ENCODE measurements at places on chromosomes 12 and 14.

DNA sequence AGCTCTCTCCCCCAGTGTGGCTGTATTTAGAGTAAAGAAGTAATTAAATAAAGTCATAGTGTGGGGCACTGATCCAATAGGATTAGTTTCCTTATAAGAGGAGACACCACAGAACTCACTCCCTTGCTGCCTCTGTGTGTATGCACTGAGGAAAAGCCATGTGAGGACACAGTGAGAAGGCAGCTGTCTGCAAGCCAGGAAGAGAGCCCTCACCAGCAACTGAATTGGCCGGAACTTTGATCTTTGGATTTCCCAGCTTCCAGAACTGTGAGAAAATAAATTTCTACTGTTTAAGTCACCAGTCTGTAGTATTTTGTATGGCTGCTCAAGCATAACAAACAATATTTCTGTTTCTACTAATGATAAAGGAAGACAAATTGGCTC lies 368.7 kb upstream of the PRICKLE1 start:
- no peak for DNase-seq

- no peak for DNase-seq
Measured at GRCh38 chr12:1858456-1858855, 38.1 kb downstream of the LRTM2 start.

GRCh38 chr14:105531088-105531893 lies 4.9 kb downstream of the TMEM121 start:
- DNase-seq, result no peak

- no peak for DNase-seq
Measured at GRCh38 chr14:50937325-50937724, 7.0 kb downstream of the PYGL start.

GRCh38 chr12:133180669-133181068 lies 626 bp upstream of the ZNF268 start:
- no peak for DNase-seq

DNA sequence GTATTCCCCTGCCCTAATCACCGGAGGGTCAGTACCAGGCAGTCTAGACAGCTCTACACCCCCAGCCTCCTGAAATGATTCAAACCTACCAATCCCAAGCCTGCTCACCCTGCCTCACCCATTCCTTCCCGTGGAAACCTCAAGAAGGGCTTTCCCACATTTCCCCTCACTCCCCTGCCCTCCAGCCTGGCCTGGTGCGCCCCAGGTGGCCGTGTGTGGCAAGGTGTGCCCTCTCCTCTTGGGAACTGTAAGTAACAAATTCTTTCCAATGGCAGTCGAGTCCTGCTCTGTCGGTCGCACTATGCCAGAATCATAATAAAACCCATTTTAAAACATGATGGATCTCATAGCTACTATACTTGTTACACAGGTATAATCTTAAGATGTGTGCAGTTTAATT lies 13.9 kb upstream of the DEGS2 start:
- DNase-seq, result no peak

GRCh38 chr14:48726080-48726642 lies 860.0 kb downstream of the RPS29 start:
- DNase-seq, result no peak

- no peak for DNase-seq
Measured at GRCh38 chr12:114415525-114415868, 9.6 kb upstream of the TBX5 start.

DNA sequence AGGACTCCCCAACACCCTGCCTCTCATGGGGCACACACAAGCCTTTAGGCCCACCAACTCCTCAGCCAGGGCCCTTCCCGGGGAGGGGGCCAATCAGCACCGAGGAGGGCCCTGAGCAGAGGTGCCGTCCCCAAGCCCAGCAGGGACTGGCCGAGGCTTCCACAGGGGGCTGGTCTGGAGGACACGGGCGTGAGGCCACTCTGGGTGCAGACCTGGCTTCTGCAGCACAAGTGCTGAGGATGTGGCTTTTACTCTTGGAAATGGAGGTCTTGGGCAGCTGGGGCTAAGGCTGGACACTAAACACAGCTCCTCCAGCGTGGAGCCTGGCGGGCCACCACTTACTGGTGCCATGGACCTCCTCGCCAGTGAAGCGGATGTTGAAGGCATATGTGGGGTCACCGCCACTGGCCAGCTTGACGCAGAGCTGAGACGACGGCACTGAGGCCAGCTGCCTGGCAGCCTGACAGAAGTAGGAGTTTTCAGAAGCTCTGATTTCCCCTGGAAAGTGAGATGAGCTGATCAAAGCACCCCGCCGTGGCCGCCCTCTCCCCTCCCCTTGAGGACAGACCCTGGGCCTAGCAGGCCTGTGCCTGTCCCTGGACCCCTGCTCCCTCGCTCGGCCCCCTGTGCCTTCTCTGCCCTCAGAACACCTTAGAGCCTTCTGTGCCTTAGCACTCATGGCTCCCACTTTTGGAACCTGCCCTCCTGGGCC lies 44.0 kb downstream of the TRAFD1 start:
- no peak for DNase-seq

GRCh38 chr12:110289044-110289710 lies 8.1 kb downstream of the ATP2A2 start:
- DNase-seq, result no peak

GRCh38 chr12:109983432-109984142 lies 12.6 kb downstream of the GIT2 start:
- no peak for DNase-seq

DNA sequence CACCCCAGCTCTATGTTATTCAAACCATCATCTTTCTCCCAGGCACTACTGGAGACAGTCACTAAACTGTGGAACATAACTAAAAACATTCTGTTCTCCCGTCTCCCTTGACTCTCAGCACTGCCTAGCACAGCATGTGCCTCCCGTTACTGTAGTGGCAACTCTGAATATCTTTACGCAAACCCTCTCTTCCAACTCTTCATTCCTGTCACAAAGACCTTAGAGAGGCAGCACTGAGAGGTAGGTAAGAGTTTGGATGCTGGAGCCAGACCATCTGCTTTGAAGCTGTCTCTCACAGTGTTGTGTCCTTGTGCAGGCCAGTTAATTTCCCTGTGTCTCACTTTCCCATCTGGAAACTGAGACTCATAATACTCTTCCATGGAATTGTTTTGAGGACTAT lies 108.1 kb downstream of the DIP2B start:
- no peak for DNase-seq

DNA sequence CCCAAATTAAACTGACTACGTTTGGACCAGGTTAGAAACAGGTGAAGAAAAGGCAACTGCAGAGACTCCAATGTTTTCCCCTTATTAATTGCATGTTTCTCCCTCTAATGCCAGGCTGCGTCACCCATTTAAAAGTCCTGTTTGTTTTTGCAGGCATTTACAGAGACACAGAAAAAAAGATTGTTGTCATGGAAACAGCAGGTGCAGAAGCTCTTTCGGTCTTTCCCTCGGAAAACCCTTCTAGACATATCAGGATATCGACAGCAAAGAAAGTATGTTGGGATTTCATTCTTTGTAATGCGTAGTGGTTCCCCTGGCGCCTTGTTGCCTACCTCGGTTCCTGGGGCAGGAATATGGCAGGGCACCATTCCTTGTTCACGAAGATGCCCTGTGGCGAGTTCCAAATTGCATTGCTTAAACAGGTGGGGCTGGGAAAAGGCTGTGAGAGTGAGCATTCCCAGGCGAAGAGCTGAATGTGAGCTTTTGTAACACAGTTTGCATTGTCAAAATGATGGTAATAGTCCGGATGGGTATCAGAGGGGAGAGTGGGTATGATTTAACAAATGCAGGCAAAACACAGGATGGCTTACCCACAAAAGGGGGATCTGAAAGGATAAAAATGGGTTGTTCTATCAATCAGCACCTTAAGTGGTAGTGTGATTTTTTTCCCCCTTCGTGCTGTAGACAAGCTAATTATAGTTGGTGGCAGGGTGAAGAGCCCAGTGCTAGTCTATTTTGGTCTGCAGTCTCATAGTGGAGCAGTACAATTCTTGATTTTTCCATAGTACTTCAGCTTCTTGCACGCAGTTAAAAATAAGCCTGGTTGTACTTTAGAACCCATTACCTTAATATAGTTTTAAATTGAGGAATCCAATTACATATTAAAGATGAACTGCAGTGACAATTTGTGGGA lies 132.4 kb downstream of the GCH1 start:
- DNase-seq, result no peak

GRCh38 chr12:2481951-2482350 lies 312.8 kb upstream of the FKBP4 start:
- DNase-seq, result no peak

- no peak for DNase-seq
Measured at GRCh38 chr14:20687362-20688166, 1.0 kb upstream of the ANG start.

DNA sequence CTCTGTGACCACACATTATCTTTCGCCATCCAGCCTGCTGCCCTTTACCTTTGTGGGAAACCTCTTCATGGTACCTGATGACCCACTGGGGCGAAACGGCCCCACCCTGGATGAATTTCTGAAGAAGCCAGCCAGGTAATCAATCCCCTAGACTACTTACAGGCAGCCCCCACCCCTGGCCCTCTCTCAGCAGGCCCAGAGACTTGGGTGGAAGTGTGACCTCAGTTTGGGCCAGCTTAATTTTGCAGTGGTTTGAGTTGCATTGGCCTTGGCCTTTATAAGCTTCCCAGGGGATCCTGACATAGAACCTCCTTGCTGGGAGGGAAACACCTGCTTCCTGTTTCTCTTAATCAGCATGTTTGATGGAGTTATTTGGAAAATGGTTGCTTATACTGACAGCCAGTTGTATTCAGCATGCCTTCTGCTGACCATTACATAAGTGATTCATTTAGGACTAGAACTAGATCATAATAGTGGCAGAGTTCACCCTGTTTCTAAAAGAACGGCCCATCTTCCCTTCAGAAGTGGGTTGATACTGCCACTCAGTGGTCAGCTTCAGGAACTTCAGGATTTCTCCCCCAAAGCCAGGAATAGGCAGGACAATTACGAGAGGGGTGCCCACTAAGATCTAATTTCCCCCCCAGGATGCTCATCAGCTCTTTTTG lies 6.1 kb downstream of the SDR39U1 start:
- no peak for DNase-seq

GRCh38 chr12:93748672-93749383 lies 71.7 kb downstream of the CRADD start:
- DNase-seq, result no peak

GRCh38 chr12:121974026-121974985 lies 47.4 kb upstream of the BCL7A start:
- no peak for DNase-seq
